ENCODE measurements at places on chromosomes 12 and 14. TPM values are rescaled to one million over a fixed set of nuclear protein-coding genes. Genes with fewer than 3 reads are reported as not detected.

GRCh38 chr12:103172447-103173112 is 215.1 kb downstream of the ASCL1 start:
- no peak for DNase-seq

GRCh38 chr14:55717621-55718020 is 137.6 kb downstream of the KTN1 start:
- DNase-seq = no peak

The DPPA3 gene
- total RNA-seq = not detected

The EEA1 gene
- total RNA-seq = 31.6 TPM

Data from pulmonary artery endothelial cell (primary cell).